ENCODE measurements at places on chromosomes 6 and 20. TPM values are rescaled to one million over a fixed set of nuclear protein-coding genes. Genes with fewer than 3 reads are reported as not detected.

DNA sequence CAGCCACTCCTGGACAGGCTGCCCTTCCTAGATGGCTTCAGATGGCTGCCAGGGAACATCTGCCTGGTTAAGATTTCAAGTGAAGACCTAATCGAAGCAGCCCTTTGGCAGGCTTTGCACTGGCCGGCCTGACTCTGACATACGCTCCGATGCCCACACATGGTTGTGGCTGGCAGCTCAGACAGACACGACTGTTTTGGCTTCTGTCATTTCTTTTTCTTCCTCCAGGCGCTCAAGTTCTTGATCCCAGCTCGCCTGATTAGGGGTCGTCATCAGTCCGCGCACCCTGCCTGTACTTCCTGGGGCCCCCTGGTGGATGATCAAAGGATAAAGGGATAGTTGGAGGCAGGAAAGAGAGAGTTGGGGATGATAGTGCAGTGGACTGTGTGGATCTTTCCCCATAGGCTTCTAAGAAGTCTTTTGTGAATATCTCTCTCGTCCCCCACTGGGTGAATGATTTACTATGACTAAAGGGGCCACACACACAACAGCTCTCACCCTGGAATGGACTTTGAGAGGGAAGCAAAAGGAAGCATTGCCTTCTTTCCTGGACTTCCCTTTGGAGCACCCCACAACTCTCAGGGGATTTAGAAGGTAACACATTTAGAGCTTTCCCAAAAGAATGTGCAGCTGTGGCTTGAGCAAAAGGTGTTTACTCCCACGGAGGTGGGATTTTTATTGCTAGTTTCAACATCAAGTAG lies 21.4 kb upstream of the TRAM2 start:
- DNase-seq: peak; percentile 80

- DNase-seq: no peak
Observed at GRCh38 chr6:130527173-130527572, 161.4 kb downstream of the TMEM200A start.

GRCh38 chr20:33310327-33310899 lies 27.4 kb downstream of the BPIFB1 start:
- DNase-seq: no peak

- peak; percentile 82 for DNase-seq
Observed at GRCh38 chr6:137218917-137219663, at the start of gene IFNGR1. Gene IFNGR1 (minus strand): TSS chr6:137219385. CDS start chr6:137219327, 58 bp downstream.

DNA sequence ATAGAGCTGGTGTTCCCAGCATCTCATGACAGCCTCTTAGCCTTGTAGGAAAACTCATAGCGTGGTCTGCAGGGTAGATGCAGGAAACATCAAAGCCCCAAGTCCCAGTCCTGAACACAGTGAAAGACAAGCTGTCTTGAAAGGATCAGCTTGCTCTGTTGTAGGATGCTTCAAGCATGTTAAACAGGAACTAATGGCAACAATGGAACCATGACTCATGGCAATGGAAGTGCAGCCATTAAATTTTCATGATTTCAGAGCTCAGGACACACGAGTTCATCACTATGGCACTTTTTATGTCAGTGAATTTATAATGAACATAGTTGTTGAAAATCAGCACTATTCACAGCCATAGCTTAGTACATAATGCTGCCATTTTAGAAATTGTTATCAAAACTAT lies 367.7 kb downstream of the KIF16B start:
- no peak for DNase-seq

DNA sequence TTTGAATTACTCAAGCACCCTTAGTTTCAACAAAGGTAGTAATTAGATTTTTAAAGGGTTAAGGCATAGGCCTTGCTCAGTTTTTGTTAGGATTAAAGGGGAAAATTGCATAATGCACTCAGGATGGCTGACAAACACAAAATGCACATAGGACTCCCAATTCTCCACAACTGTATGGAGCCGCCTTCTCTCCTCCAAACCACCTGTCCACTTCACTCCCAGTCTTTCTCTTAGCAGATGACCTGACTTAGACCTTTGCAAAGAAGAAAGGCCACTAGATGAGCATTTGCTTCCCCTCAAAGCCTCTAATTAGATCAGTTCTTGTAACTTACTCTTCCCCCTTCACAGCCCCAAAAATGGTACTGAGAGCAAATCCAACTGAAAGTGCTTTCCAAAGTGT lies 20.1 kb downstream of the NSFL1C start:
- no peak for DNase-seq

- DNase-seq: no peak
Observed at GRCh38 chr6:125508793-125509192, 207.0 kb upstream of the HDDC2 start.

GRCh38 chr20:23146857-23147637 lies 60.9 kb upstream of the CD93 start:
- DNase-seq: no peak

- DNase-seq: no peak
Observed at GRCh38 chr6:162819284-162819683, 91.5 kb downstream of the PACRG start.

DNA sequence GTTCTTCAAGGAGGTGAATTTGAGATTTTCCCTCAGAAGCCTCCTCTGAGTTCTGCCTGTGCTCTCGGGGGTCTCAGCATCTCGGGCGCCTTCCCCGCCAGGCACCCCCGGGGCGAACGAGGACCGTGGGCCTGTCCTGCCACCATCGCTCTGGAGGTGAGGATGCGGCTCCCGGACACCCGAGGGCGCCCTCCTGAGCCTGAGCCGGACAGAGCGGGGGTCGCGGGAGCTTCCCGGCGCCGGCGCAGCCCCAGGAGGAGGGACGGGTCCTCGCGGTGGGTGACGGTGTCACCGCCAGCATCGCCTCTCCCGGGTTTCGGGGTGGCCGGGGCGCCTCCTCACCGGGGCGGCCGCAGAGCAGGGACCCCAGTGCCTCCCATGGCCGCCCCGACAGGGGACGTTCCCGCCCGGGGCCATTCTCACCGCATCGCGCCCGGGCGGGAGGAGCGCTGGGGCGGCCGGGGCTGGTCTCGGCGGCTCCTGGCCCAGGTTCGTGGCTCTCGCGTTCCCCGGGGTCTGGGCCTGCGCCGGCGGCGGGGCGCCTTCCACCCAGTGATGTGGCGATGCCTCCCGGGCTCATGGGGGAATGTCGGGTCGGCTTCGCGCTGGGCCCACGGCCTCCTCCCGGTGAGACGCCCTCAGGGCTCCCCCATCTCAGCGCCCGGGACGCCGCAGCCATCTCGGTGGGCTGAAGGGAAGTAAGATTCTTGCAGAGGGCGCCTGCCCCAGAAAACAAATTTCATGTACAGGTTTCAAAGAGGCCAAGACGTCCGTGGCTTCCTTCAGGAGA lies 210.5 kb downstream of the ERMARD start:
- DNase-seq: no peak

GRCh38 chr6:36692220-36692619 lies 5.4 kb upstream of the RAB44 start:
- DNase-seq: no peak

DNA sequence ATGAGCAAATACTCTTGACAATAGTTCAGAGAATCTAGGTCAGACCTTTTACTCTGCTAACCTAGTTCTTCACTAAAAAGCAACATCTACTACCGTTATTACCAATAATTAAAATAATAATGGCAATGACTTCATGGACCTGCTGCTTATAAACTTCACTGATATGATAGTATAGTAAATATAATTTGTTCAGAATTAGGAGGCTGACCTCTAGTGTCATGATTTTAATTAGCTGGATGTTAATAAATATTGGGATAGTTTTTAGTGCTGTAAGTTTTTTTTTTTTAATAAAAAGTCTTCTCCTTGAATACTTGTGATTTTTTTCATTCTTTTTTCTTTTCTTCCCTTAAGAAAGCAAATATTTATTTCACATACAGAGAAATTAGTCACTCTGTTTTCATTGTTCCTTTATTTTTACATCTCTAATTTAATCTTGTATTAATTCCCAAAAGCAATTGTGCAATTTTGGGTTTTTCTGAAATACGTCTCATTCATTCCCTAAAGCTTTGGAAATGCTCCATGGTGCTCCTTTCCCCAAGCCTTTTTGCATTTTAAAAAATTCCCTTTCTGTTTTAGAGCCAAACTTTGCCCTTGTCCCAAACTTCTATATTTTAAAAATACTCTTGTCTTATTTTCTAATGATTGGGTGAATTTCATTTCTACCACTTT lies 46.6 kb upstream of the UST start:
- DNase-seq: no peak

DNA sequence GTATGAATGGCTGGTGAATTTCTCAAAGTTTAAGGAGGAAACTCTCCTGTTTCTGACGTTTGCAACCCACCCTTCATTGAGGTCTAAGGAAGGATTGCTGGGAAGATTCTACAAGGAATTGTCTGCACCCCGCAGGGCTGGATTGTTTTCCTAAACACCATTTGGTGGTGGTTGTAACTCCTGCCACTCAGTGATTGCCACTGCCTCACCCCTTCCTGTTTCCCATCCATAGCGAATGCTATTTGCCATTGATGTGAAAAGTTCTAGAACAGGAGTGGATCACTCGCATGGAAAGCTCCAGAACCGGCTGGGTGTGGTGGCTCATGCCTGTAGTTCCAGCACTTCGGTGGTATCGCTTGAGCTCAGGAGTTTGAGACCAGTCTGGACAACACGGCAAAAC lies 8.7 kb upstream of the DSP start:
- DNase-seq: no peak

GRCh38 chr20:1164871-1165270 lies 19.9 kb downstream of the TMEM74B start:
- DNase-seq: no peak

DNA sequence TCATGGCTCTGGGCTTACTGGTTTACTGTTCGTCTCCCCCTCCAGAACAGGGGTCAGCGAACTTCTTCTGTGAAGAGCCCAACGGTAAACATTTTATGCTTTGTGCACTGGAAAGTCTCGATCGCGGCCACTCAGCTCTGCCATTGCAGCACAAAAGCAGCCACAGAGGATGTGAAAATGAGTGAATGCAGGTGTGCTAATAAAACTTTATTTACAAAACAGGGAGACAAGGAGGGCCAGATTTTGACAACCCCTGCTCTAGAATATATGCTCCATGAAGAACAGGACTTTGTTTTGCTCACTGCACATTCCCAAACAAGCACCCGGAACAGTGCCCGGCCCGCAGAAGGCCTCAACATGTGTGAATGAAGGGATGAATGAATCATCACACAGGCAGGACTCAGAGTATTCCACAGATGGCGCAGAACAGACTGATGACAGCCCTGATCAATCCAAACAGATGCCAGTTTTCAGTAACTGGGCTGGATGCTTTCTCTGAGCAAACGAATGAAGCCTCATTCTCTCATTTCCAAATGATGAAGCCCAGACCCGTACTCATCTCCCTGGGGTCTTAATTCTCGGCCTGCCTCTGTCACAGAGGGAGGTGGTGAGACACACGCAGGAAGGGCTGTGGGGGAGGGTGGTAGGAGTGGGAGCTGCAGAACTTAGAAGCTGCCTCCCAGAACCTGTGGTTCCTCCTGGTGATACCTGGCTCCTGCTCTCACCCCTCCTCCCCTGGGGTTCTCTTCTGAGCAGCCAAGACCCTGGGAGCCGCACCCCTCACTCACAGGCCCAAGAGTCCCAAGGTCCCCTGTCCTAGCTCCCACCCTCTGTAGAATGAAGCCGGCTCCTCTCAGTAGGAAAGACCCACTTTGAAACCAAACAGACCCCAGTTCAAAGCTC lies 196.4 kb downstream of the PREX1 start:
- no peak for DNase-seq

DNA sequence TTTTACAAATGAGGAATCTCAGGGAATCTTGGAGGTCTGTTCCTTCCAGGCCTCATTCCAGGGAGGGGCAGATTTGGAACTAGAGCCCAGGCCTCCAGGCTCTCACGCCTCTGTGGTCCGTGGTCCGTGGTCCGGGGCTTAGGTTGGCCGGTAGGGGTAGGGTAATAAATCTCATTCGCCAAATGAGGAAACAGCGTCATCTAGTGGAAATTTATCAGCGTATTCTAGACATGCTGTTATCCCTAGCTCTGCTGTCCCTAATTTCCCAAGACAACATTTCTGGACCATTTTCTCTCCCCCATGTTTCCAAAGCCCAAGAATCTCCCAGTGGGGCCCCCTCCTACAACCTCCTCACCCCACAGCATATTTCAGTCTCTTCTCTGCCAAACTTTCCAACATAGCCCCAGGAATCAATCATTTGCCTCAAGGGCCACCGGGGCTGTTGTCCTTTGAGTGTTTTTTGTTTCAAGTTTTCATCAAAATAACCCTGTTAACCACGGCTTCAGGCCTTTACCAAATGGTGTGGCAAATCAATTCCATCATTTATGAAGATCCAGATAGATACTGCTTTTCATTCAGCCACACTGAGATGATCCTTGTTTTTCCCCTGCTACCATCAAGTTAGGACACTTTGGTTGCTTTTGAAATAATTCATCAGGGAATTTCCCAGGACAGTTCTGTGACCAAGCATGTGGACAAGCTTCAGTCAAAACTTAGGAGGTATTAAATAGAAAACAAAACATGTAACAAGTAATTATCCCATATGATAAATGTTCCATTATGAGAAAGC lies 126.8 kb downstream of the ALDH8A1 start:
- DNase-seq: peak; percentile 69

DNA sequence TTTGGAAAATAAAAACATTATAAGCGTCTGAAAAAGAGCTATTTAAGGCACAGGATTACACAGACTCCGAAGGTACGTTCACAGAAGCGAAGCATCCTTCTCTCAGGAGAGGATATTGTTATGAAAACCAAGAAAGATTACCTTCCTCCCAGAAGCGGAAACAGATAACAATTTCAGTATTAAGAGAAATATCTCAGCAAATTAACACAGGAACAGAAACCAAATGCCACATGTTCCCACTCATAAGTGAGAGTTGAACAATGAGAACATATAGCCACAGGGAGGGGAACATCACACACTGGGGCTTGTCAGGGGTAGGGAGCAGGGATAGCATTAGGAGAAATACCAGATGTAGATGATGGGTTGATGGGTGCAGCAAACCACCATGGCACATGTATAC lies 109.7 kb downstream of the CDK19 start:
- no peak for DNase-seq

DNA sequence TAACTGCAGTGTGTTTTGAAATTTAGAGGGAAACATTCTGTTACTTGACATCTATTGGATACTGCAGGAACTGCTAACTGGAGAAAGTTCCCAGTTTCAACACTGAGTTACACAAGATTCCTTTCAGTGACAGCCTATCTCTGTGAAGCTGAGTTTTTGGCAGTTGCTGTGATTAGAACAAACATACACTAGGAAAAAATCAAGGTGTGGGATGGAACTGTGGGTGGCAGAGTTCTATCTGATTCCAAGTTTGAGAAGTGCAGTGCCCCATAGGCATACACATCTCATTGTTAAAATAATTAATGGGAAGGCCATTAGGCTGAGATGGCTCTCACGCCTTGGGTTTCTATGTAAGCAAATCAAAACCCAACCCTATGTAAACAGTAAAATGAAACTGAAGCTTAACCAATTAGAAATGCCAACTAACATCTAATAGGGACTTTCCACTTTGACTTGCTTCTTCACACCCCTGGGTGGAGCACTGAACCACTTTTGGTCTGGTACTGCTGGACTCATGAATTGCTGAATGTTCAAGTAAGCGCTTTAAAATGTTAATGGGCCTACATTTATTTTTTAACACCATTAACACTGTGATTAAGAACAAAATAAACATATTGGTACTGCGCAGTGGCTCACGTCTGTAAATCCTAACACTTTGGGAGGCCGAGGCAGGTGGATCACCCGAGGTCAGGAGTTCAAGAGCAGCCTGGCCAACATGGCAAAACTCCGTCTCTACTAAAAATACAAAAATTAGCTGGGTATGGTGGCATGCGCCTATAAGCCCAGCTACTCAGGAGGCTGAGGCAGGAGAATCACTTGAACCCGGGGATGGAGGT lies 55.2 kb upstream of the TBC1D7 start:
- peak; percentile 17 for DNase-seq

KIFC1 gene
- 52.4 TPM for total RNA-seq

ZBP1 gene
- total RNA-seq: not detected

ZNF165 gene
- 1.2 TPM for total RNA-seq

TSPO2 gene
- not detected for total RNA-seq

COL9A3 gene
- not detected for total RNA-seq

TFAP2C gene
- 7.2 TPM for total RNA-seq

Measured in H4 (cell line).